HFFc6 (cell line): ENCODE measurements at places on chromosomes 4 and X.
A peak's percentile ranks its signal among the peaks of the same experiment; 100 is the strongest.

DNA sequence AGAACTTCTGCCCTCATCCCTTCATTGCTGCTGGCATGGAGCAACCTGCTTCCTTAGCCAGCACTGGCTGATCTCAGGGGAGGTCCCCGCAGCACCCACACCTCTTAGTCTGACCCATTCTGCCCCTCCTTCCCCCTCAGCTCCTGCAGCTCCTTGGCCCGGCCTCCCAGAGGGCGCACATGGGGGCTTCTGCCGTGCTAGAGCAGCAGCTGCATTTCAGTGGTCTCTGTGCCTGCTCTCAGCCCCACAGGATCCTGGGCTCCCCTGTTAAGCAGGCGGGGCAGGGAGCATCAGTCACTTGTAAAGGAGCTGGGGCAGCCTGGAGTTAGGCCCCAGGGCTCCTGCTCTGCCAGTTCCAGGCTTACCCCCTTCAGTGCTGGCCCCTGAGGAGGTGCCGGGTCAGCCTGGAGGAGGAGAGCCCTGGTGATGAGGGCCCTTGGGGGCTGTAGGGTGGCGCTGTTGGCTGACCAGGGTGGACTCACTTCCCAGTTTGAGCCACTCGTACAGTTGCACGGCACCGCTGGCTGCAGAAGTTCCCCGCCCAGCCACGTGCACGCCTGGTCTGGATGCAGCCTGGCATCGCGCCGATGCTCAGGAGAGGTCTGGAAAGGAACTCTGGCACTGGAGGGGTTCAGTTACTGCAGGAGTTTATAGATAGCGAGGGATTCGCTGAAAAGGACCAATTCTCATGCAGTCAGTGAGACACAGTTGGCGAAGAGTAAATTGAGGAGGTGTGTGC is 85.1 kb upstream of the PSAPL1 start:
- no peak for DNase-seq

DNA sequence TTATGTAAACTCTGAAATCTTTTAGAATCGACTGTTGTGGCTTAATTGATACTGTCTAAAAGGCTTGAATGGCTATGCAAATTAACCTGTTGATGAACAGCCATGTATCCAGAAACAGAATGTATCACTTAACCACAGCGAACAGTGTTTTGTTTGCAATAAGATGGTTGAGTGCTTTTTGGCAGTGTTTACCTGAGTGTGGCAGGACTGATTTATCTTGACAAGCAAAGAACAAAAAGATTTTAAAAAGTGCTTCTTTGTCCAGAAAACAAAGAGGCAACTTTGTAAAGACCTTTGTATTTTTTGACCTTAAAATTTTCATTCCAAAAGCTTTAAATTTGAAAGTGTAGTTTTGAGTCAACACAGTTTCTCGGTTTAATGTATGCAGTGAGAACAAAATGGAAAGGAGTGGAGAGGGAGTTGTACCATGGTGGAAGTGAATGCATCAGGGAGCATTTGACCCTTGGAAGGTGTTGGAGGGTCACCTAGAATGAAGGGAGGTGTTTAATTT is 18.0 kb downstream of the ARHGAP10 start:
- no peak for DNase-seq

- DNase-seq: no peak
Measured at GRCh38 chr4:140187316-140187695, 33.3 kb upstream of the MAML3 start.

DNA sequence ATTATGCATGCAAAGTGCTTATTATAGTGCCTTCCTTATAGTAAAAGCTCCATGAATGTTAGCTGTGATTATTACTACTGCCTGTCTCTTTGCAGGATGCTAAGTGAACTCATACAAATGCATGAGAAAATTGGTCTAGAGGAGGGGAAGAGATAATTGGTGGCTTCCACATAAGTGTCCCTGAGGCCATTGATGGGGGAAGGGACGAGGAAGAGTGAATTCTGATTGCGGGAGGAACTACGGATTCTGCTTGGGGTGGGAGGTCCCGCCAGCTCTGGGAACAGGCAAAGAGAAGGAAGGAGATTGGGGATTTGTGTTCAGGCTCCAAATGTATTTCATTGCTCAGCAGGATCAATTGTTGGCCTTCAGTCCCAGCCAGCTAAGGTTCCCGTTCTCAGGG is 11.6 kb upstream of the ARHGAP36 start:
- DNase-seq: no peak

GRCh38 chr4:2686379-2687265 is 69.5 kb downstream of the TNIP2 start:
- no peak for DNase-seq

- peak; percentile 44 for DNase-seq
Measured at GRCh38 chr4:74516303-74516702, 71.4 kb downstream of the AREG start.

GRCh38 chr4:26000274-26000950 is 86.4 kb downstream of the SMIM20 start:
- no peak for DNase-seq

GRCh38 chrX:68121835-68122234 is 311.5 kb downstream of the OPHN1 start:
- no peak for DNase-seq

DNA sequence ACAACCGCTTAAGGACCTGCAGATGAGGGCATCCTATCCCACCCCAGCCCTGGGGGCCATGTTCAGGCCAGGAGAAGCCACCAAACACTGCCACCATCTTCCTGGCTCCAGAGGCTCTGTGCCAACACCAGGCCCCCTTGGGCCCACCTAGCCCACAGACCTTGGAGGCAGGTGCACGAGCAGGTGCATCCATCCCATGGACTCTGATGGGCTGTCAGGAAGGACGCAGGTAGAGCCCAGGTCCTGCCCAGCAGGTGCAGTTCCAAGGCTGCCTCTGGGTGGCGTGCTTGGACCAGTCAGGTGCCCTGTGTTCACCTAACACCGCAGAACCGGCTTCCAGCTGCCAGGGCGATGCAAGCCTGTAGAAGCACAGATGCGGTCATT is 22.8 kb upstream of the PDE6B start:
- DNase-seq: no peak

GRCh38 chr4:89268679-89269078 is 38.9 kb downstream of the GPRIN3 start:
- DNase-seq: no peak

GRCh38 chr4:52957220-52957686 is 95.1 kb downstream of the RASL11B start:
- no peak for DNase-seq

- no peak for DNase-seq
Measured at GRCh38 chr4:185772391-185773093, 39.5 kb downstream of the SORBS2 start.
